T-helper 2 cell treated with Interferon-gamma antibody and Interleukin-4, amounts not matched to agents 100 ng/mL and 5 ng/mL, for 36 hours (primary cell): ENCODE measurements at places on chromosomes 2 and 18. TPM values are rescaled to one million over a fixed set of nuclear protein-coding genes. Genes with fewer than 3 reads are reported as not detected.

Gene CCDC74B
- 0.43 and 0.82 TPM in 2 replicates for total RNA-seq

Gene RBM44
- 0.84 and 0.93 TPM in 2 replicates for total RNA-seq

Gene DAPL1
- not detected in 2 replicates for total RNA-seq

Gene BCL11A
- 0.05 TPM in 1 of 2 replicates, not detected in the other for total RNA-seq

Gene STEAP3
- 0.09 and 0.27 TPM in 2 replicates for total RNA-seq

Gene PIGN
- total RNA-seq = 27.3 and 27.6 TPM in 2 replicates

Gene XDH
- 0.30 and 0.50 TPM in 2 replicates for total RNA-seq

Gene KCNG3
- total RNA-seq = 0.05 TPM in 1 of 2 replicates, not detected in the other

Gene GALR1
- not detected in 2 replicates for total RNA-seq

Gene SAG
- total RNA-seq = 0.02 and 0.34 TPM in 2 replicates

Gene IL1R2
- total RNA-seq = not detected in 2 replicates

Gene ANKRD39
- total RNA-seq = 36.4 and 38.0 TPM in 2 replicates

Gene LOXL3
- 1.00 and 1.9 TPM in 2 replicates for total RNA-seq
